Stimulated activated CD4-positive, alpha-beta T cell treated with anti-CD3 and anti-CD28 coated beads, Interleukin-15, amount 100 ng/mL, for 1 hour (primary cell): ENCODE measurements at places on chromosomes 3 and 15.

DNA sequence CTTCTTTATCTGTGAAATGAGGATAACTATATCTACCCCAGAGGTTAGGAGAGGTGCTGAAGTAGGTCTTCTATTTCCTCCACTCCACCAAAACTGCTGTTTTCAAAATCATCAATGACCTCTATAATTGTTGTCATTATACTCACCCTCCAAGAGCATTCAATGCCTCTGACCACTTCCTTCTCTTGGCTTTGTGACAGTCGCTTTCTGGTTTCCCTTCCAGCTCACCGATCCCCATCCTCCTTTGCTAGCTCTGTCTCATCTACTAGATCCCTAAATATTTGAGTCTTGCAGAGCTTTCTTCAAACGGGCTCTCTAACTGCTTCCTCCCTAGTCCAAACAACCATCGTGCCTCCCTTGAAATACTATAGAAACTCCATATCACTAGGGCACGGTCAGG lies 153.5 kb downstream of the RPLP1 start:
- no peak for DNase-seq

DNA sequence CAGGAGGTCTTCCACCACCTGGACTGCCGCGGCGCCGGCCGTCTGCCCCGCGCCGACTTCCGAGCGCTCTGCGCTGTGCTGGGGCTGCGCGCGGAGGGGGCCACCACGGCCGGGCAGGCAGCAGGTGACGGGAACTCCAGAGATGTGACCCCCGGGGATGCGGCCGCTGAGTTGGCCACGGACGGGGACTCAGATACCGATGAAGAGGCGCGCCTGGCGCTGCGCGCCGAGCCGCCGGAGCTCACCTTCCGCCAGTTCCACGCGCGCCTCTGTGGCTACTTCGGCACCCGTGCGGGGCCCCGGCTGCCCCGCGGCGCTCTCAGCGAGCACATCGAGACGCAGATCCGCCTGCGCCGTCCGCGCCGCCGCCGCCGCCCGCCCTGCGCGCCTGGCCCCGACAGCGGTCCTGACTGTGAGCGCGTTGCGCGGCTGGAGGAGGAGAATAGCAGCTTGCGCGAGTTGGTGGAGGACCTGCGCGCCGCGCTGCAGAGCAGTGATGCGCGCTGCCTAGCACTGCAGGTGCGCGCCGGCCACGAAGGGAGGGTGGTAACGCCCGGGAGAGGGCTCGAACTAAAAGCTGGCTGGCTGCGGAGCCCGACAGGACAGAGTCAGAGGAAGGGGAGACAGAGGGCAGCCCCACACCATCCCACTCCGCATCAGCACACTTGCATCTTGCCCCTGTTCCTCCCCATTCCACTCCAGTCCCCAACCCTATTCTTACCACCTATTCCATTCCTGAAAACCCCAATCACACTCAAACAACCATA lies 885 bp downstream of the EFCC1 start:
- no peak for DNase-seq

GRCh38 chr3:130789782-130790322 lies 43.2 kb upstream of the PIK3R4 start:
- DNase-seq, result no peak

GRCh38 chr15:90552162-90552928 lies 22.6 kb downstream of the CRTC3 start:
- DNase-seq, result no peak

GRCh38 chr15:32704395-32704981 lies 13.3 kb upstream of the GREM1 start:
- no peak for DNase-seq

- no peak for DNase-seq
These were observed 26.8 kb downstream of the GALK2 start for GRCh38 chr15:49196856-49197255.

- DNase-seq, result no peak
These were observed 86.9 kb downstream of the PEX5L start for GRCh38 chr3:179949869-179950268.

DNA sequence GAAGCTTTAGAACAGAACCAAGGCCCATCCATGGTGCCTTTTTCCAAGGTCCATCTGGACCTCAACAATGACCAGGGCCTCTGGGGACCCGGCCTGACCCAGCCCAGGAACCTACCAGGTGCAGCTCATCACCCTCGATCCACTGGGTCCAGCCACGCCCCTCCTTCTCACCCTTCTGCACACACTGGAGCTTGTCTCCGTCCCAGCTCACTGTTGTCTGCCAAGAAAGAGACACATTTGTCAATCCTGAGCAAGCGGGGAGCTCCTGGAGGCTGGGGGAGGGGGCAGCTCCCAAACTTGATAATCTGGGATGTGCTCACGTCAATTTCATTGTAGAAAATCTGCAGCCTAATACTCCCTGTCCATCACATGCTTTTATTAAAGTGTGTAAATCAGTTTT lies 21.2 kb downstream of the RBP1 start:
- no peak for DNase-seq

DNA sequence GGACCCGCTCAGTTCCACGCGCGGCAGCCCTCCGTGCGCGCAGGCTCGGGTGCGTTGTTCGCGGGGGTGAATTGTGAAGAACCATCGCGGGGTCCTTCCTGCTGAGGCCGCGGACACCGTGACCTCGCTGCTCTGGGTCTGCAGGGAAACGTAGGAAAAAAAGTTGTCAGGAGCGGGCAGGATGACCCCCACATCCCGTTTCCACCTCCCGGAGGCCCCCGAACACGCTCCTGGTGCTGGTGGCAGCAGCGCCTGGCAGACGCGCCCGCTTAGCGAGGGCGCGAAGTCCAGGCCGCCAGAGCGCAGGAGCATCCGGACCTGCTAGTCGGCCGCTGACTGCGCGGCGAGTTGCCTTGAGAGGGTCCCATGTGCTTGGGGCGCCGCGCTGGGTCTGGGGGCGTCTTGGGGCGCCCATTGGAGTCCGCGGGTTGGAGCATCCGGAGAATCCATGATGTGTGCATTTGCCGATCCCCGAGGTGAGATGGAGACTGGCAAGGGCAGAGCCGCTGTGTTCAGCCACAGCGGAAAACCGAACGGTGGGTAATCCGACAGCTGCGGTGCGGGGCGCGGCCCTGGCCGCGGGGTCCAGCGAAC lies 520 bp downstream of the GREM1 start:
- DNase-seq, result no peak

- DNase-seq, result no peak
These were observed 322.8 kb downstream of the KCNH8 start for GRCh38 chr3:19471138-19471537.

DNA sequence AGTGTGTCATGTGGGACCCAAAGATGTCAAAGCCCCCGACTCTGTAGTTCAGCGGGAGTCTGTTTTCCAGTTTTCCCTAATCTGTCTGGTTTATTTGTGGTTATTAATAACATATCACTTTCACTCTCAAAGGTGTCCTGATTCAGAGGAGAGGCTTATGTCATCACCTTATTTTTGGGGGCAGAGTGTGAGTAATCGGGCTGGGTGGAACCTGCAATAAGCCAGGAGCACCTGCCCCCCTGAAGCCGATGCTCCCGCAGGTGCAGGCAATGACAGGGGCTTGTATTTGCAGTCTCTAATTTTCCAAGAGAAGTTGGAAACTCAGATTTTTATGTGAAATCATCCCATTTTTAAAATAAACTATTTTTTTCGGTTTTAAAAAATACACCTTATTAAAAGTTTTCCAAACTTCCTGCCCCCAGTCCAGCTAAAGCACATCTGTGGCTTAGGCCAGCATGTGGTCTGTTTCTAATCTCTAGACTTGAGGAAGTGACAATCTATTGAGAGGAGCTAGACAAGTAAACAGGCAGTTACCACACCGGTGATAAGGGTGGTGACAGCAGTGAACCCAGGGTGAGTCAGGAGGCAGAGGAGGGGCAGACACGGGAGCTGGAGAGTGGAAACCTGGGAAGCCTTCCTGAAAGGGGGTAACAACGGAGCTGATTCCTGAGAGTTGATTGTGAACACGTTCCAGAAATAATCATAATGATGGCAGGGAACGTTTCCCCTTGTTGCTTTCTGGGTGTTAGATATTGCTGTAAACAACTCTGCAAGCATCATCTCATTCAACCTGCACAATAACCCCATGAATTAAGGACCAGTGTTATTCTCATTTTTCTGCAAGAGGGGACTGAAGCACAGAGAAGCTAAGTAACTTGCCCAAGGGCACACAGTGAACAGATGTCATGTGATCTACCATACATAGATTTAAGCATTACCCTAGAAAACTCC lies 37.2 kb downstream of the BHLHE40 start:
- DNase-seq, result no peak

DNA sequence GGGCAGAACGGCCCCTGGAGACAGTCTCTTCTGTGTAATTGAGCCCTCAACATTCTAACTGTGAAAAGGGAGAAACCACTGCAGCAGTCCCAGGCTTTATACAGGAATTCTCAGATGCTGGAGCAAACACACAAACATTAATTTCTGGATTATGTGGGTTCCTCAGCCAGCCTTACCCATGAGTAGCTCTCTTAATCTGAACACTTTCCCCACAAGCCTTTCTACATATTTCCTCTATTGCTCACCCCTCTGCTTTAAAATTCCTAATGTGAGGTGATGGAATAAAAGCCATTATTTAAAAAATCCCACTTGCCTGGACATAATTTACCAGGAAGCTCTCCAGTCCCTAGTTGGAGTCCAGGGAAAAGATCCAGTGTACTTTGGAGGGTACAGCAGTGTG lies 139.0 kb downstream of the CTNNB1 start:
- no peak for DNase-seq

DNA sequence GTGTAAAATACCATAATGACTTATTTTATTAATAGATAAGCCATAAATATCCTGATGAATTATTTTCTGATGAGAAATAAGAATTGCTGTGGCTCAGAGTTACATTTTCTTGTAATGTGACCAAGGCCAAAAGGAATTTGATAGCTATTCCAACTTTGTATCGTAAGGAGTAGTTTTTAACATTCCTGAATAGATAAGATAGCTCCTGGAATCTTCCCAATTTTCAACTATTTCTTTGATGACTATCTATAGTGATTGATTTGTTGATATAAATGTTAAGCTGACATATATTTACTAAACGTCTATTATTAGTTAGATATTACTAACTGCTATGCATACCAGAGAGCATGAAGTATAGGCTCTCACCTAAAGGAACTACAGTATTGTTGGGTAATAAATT lies 49.1 kb upstream of the SATB1 start:
- no peak for DNase-seq

DNA sequence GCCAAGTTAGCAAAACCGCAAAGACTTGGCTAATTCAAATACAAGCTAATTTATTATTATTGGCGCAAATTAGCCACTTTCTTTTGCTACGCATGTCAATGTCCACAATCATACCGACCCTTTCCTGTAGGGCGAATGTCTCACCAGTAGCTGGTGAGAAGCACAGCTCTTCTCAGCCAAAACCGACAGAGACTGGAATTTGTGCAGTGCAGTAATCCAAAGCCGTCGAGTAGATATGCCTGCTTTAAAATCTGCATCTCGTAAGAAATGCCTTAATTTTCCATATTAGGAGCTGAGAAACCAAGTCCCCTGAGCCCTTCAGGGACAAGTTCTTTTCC lies 614 bp upstream of the MINDY2 start:
- DNase-seq, result no peak

DNA sequence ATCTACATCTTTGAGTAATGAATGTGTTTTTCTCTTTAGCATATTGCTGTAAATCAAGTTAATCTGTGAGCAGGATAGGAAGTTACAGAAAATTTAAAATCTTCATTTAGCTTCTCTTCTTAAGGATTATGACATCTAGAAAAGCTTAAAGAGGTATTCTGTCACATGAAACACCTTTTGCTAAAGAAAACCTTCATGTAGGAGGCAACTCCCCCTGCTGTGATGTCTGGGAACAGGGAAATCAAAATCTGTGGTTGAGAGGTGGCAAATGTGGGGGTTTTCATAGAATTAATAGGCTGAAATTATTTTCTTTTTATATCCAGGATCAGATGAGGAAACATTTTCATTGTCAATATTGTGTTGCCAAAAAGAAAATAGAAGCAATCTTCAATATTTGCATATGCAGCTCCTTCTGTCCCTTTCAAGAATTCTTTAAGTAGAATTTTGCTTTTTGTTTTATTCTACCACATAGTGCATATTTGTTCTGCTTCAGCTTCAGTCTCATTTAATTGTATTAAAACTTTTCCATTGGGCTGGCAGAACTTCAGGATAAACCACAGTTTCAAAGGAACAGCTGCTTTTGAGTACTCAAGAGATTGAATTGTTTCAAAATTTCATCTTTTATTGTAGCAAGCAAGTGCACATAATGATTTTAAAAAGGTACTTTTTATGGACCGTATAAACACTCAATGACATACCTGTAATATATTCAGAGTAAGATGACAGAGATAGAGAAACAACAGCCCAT lies 128.4 kb downstream of the RAP2B start:
- DNase-seq, result no peak

- no peak for DNase-seq
These were observed 188.7 kb upstream of the LINGO1 start for GRCh38 chr15:77821188-77821958.

- DNase-seq, result no peak
These were observed 229.3 kb downstream of the OCA2 start for GRCh38 chr15:27869697-27870281.

GRCh38 chr3:186614597-186615483 lies 2.0 kb downstream of the AHSG start:
- peak; percentile 46 for DNase-seq

GRCh38 chr3:28575746-28576613 lies 227.4 kb upstream of the AZI2 start:
- no peak for DNase-seq

DNA sequence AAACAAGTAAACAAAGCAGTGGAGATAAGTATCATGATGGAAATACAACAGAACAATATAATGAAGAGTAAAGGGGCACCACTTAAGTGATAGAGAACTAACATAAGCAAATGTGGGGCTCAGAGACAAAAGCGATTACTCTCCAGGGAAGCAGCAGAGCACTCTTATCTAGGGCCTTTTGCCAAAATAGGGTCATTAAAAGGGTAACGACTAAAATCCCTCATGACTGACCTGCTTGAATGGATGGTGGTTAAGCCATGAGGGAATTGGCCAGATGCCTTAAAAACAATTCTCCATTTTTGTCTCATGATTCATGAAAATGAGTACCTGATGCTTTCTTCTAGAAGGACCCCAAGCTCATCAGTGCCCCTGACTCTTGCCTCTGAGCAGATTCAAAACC lies 3.2 kb upstream of the SLC7A14 start:
- no peak for DNase-seq

DNA sequence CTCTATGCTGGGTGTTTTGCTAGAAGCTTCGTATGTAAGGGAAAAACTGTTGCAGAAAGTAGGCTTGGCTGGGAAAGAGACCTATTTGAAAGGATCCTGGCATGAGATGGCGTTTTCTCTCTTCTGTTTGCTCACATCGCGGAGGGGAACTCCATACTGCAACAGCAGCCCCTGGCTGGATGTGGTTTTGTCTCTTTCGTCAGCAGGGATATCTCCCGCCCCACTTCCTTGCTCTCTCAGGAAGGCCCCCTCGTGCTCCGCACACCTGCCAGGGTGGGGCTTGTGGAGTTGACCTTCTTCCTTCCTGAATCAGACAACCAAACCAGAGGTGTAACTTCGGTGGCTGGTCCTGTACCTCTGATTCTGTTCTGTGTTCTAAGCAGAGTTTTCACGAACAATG lies 26.4 kb upstream of the MYZAP start:
- no peak for DNase-seq

- no peak for DNase-seq
These were observed 75.7 kb upstream of the GADL1 start for GRCh38 chr3:30970183-30970582.
